DMS153 (cell line): ENCODE measurements at places on chromosomes 5 and 9.

DNA sequence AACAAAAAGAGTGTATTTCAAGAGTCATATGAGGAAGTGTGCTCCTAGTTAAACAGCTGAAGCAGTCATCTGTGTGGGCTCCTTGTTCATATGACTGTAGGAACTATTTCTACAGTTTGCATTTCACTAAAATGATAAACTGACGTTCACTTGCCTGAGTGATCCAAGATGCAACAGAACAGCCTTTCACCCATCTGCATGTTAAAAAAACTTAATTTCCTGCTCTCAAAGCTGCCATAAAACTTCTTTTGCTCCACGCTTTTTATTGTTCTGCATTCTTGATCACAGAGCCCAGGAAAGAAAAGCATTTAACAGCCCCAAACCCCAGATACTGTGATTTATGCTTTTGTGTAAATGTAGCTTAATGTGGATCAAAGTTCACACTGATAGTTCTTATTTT, 43.9 kb downstream of the ZNF608 start:
- no peak for DNase-seq

DNA sequence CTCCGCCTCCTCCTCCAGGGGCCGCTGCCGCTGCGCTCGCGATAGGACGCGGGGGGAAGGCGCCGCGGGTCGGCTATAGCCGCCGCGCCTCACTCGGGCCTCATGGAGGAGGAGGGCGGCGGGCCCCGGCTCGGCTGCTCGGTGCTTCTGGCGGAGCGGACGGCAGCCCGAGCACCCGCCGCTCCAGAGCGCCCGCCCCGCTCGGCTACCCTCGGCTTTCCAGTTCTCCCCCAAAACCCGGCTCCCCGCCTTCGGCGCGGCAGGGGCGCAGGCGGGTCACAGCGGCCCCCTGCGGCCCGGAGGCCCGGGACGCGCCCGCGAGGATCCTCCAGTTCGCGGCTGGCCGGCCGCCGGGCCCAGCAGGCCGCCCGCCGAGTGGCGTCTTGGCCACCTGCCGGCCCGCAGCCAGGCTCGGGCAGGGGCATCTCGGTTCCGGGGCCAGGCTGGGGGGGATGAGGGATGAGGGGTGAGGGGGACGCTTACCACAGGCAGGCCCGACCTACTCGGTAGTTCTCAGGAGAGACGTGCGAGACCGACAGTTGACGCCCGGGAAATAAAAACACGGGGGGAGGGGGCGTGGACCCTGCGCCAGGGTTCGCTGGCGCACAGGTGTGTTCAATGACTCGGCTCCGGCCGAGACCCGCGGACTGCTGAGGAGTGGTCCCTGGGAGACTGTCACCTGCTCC, at the start of gene PAIP1:
TSS of gene PAIP1 (minus strand) at position 221 of the 686 bp plus-strand sequence. CDS start 231 bp downstream, outside the sequence.
- peak; percentile 83 for DNase-seq

DNA sequence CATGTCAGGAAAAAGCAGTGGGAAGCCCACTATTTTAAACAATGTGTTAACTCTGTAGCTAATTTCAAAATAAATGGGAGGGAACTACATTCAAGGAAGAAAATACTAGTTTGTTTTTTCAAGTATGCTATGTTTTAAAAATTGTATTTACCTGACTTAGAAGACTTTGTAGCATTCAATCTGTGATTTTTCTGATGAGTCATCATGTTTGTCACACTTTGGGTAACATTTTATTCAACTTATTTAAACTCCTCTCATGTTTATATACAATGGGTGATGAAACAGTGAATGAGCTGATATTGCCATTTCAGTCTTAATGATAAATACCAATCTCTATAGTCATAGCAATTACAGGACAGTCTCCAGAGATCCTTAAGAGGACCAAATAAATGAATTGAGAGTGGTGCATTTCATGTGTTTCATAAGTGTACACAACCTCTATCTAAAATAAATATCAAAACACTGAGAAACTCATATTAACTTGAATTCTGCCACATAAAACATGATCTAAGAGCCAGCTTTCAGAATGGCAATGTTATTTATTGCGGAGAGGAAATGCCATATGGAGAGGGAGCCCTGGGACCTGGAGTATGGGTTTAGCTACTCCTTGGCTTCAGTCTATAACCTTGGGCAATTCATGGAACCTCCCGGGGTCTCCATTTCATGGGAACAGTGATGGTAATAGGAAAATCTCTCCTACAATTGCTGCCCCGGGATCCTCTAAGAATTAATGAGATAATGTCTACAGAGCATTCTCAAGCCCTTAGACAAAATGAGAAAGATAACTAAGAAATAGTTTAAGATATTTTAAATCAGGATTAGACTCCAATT, 913.9 kb downstream of the TLE4 start:
- DNase-seq, result no peak

DNA sequence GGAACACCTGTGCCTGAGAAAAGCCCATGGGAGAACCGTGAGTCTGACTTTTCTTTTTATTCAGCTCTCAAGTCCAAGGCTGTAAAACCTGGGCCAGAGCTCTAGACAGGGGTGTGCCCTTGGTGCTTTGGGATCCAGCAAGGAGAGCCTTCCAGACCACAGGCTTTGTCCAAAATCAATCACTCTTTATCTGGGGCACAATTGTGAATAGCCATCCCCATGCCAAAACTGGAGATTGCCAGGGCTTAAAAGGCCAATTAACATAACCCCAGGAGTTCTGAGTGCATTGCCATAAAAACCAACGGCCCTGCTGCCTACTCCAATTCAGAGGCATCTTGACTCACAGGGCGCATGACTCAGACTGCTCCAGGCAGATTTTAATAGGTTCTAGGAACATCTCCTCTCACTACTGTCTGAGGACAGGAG, 391.8 kb downstream of the ARHGEF28 start:
- peak; percentile 67 for DNase-seq

DNA sequence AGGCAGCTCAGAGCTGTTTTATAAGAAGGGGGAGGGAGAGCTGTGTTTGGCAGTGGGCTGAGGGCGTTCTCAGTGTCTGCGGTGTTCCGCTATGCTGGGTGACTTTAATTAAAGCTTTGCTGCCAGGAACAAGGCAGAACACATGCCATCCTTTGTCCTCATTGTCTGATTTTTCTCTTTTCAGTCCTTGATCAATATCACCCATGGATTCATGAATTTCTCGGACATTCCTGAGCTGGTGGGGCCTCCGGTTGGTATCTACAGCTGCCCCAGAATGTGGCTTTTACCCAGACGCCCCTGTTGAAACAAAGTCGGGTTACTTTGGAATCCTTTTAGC, 66.5 kb upstream of the TGFBR1 start:
- no peak for DNase-seq

DNA sequence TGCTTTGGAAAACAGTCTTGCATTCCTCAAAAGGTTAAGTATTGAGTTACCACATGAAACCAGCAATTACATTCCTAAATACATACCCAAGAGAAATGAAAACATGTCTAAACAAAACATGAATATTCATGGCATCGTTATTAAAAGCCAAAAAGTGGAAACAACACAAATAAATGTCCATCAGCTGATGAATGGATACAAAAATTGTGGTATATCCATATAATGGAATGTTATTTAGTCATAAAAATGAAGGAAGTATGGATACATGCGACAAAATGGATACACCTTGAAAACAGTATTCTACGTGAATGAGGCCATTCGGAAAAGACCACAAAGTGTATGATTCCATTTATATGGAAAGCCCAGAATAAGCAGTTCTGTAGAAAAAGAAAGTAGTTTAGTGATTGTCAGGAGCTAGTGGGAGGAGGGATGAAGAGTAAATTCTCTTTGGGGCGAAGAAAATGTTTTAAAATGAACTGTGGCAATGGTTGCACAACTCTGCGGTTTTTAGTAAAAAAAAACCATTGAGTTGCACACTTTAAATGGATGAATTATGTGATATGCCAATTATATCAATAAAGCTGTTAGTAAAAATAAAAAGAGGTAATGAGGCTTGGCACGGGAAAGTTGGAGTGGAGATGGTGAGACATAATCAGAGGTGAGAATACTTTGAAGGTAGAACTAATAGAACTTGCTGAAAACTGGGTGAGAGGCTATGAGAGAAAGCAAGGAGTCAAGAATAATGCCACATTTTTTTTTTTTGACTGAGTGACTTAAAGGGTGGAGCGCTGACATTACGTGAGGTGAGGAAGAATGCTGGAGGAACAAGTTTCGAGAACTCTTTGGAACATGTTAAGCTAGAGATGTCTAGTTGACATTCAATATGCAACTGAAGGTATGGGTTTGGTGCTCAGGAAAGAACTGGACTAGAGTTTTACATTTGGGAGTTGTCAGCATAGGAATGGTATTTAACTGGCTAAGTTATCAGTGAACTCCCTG, 194.9 kb upstream of the ZNF608 start:
- no peak for DNase-seq

DNA sequence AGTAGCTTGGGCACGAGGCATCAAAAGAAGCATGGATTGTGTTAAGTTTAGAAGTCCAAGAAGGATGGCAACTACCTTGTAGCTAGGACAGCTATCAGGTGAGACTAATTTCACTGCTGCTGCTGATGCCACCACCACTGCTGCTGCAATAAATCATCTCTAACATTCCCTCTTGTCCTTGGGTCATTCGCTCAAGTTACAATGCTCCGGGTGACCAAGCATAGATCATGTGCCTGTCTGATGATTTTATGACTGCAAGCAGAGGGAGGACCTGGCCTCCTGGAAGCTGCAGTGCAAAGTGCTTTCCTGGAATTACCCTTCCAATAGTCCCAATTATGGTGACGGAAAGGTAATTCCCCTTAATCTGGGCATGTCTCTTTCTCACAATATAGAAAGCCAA, 334.4 kb downstream of the PRELID2 start:
- DNase-seq, result no peak

GRCh38 chr5:152052470-152052869, 127.8 kb upstream of the GLRA1 start:
- no peak for DNase-seq

DNA sequence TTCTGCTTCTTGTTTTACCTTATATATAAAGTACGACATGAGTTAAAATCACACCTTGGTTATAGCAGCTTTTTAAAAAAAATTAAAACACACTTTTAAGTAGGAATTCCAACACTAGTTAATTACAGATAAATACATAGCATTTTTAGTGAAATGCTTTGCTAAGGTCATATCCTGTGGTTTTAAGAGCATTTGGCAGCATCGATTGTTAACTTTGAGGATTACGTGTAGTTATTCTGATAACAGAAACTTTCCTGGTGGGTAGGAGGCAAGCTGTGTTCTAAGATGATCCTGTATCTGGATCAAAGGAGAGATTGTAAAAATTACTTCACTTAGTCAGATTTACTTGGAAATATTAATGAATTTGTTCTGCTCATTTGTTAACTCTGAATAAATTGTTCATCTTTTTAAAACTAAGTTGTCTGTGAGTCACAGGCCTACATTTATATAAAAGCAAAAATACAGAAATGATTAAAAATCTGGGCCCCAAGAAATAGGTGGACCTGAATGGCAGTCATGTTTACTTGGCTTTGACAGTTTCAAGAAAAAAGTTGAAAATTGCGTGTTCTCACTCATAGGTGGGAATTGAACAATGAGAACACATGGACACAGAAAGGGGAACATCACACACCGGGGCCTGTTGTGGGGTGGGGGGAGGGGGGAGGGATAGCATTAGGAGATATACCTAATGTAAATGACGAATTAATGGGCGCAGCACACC, 58.3 kb downstream of the TRIO start:
- no peak for DNase-seq

DNA sequence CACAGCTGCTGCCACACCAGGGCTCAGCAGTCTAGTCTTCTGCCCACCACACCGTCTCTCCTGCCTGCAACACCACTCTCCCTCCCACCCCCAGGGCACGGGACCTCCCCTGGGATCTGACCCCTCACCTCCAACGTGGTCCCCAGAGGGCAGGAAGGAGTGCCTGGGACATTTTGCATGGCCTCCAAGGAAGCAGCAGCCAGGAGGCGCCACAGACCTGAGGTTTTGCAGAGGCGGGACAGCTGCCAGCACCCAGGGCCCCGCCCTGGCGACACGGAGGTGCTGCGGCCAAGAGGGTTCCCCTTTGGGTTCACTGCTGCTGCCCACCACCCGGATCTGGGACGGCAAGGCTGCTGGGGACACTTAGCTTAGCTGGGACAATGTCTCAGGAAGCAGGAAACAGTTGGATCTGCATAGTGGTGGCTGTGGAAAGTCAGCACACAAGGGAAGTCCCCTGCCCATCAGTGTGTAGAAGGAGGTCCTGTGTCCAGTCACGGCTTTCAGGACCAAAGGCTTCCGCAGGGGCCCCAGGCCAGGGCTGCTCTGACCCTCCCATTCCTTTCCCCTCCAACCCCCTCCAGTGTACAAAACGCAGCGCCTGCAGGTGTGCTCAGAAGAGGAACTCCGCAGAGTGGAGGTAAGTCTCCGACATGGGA, 13.8 kb downstream of the PROP1 start:
- DNase-seq, result no peak
